HuH-7 (cell line): ENCODE measurements at places on chromosomes 2 and 18.

DNA sequence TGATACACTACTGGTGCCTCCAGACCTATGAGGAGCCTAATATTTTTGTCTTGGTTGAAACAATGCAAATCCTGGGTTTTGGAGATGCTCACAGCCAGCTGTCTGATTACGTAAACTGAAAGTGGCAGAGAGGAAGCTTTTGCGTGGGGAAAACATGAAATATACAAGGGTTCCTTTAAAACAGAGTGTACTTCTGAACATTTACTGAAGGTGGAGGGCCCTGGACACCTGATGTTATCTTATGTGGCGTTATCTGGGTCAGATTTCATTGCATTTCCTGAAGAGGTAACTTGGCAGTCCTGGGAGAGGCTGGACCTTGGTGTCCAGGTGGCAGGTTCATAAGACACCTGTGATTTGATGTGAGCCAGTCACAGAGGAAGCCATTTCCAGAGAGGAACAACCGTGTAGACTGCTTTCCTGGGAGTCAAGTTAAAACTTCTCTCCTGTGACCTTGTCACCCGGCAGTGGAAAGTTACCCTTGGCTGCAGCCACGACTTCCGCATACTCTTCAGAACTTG, 105.0 kb downstream of the NEDD4L start:
- DNase-seq: no peak

- DNase-seq: no peak
Measured at GRCh38 chr2:225779829-225780228, 380.3 kb downstream of the NYAP2 start.

GRCh38 chr18:23578067-23578701, 8.1 kb downstream of the NPC1 start:
- no peak for DNase-seq

- no peak for DNase-seq
Measured at GRCh38 chr2:46134531-46135227, 162.5 kb upstream of the EPAS1 start.

GRCh38 chr2:39385172-39385571, 51.9 kb downstream of the MAP4K3 start:
- no peak for DNase-seq

GRCh38 chr2:128310094-128310716, 8.5 kb downstream of the HS6ST1 start:
- no peak for DNase-seq
